ENCODE measurements at places on chromosomes 1 and 21.

DNA sequence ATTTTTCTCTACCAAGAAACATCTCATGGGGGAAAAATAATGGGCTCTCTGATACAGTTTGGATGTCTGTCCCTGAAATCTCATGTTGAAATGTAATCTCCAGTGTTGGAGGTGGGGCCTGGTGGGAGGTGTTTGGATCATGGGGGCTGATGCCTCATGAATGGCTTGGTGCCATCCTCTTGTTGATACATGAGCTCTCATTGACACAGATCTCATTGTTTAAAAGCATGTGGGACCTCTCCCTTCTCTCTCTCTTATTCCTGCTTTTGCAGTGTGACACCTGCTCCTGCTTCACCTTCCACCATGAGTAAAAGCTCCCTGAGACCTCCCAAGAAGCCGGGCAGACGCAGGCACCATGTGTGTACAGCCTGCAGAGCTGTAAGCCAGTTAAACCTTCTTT lies 332.5 kb upstream of the NRIP1 start:
- no peak for DNase-seq

DNA sequence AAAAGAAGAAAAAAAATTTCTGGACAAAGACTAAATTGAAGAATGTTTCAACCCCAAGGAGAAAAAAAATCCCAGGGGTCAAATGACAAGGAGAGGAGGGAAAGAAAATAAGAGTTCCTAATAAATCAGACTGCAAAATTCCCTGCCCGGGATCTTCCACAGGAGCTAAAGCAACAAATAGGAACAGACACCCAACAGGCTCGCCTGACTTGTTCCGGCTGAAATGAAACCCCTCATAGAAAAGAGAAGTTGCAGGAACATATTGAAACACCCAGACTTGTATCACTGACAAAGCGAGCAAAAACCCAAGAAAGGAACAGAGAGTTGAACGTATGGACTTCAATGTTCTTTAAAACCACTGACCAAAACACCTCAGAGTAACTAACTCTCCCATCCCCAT lies 123.0 kb downstream of the TIAM1 start:
- DNase-seq, result no peak

DNA sequence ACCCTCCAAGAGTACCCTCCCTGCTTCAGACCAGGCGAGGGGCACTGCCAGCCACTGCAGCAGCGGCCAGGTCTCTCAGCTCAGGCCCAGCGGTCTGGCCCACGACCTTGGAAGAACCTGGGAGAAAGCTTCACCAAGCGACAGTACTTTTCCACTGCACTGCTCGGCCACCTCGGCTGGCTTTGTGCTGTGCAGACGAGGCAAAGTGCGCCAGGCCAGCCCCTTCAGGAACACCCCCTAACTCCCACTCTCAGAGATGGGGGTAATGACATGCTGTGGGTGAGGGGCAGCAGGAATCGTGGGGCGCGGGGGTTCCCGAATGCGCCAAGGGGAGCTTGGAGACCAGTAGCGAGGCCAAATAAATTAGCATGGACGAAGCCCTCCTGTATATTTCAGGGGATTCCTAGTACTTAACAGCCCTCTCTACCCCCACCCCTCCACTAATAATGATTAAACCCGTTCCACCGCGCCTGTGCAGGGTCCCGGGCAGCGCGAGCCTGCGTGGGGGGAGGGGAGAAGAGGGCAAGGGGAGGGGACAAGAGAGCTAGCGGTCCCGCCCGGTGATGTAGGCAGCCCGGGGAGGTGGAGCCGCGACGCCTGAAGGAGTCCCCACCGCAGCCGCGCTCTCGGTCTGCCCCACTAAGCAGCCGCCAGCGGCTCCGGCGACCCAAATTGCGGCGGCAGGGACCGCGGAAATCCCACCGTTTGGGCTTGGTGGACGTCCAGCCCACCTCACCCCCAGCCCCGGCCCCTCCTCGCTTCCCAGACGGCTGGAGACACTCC lies at the start of gene FAM43B:
Gene FAM43B (plus strand): TSS at position 629 of the 783 bp plus-strand sequence. CDS start 401 bp downstream, outside the sequence.
- no peak for DNase-seq

- no peak for DNase-seq
Observed at GRCh38 chr1:72397786-72398185, 115.4 kb upstream of the NEGR1 start.

- no peak for DNase-seq
Observed at GRCh38 chr1:50879137-50879536, 80.9 kb downstream of the FAF1 start.

- DNase-seq, result no peak
Observed at GRCh38 chr1:163173121-163173520, 29.6 kb downstream of the RGS5 start.

GRCh38 chr1:111837393-111837792 lies 81.7 kb downstream of the DDX20 start:
- DNase-seq, result no peak

- DNase-seq, result no peak
Observed at GRCh38 chr1:212916481-212917133, 33.7 kb upstream of the VASH2 start.

- DNase-seq, result no peak
Observed at GRCh38 chr1:245978915-245979314, 528.2 kb downstream of the SMYD3 start.

- DNase-seq, result no peak
Observed at GRCh38 chr21:21045518-21045917, 47.3 kb downstream of the NCAM2 start.

- DNase-seq, result no peak
Observed at GRCh38 chr1:201149400-201149799, 4.9 kb downstream of the TMEM9 start.
